ENCODE measurements at places on chromosomes 2 and 18.
A peak's percentile ranks its signal among the peaks of the same experiment; 100 is the strongest.

DNA sequence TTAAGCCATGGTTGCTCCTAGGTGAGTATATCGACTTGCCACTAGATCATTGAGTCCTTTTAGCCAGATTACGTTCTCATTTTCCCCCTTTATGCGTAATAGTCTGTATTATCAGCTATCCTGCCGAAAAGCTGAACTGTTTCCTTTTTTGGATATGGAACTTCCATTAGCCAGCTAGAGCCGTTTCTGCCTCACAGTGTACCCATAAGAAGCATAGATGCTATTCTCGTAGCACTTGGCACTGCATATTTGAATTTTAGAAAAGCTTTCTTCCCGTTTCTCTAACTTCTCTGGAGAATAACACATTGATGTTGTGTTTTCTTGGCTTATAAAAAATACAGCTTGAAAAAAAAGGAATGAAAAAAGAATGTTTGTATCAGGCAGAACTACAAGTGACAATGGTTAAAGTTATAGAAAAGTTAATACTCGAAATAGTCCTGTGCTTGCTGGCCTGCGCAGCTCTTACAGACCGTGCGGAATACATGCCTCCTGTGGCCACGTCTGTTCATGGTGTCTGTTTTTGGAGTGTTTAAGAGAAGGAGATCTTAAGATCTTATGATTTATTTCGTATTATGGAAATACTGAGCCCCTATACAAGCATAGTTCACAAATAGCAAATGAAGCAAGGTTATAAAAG is 710 bp downstream of the DUSP19 start:
- peak; percentile 51 for DNase-seq

- DNase-seq = no peak
Measured at GRCh38 chr18:62739911-62740310, 24.6 kb downstream of the PHLPP1 start.

DNA sequence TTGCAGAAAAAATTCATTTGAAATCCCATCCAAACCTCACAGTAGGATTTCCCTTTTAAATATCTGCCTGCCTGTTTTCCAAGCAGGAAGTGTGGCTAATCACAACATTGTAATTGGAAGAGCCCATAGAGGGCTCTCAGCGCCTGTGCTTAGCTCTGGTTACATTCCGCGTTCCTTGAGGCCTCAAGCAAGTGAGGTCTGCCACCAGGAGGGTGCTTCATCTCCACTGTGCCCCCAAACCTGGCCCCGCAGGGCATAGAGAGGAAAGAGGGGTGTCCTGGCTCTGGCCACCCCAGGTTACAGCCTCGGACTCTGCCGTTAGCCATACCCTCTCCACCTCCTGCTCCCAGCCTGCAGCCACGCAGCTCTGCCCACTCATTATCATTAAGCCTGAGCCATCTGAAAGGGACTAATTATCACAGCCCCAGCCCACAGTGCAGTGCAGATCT is 214.8 kb downstream of the SP3 start:
- DNase-seq = peak; percentile 45

DNA sequence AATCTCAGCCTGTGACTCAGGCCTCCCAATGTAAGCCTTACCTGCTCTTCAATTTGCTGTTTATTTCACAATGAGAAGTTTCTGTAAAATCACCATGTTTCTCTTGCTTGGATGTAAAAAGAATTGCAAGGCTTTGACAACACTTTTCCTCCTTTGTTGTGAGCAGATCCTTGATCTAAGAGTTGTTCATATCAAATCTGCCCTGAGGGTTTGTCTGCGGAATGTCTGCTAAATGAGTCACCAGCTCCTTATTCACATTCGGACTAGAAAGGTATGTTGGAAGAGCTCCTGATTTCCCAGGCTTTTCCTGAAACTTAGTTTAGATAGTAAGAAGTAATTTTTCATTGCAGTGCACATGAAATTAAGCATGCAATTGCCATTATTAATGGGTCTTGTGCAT is 268.2 kb upstream of the TCF4 start:
- DNase-seq = peak; percentile 97

DNA sequence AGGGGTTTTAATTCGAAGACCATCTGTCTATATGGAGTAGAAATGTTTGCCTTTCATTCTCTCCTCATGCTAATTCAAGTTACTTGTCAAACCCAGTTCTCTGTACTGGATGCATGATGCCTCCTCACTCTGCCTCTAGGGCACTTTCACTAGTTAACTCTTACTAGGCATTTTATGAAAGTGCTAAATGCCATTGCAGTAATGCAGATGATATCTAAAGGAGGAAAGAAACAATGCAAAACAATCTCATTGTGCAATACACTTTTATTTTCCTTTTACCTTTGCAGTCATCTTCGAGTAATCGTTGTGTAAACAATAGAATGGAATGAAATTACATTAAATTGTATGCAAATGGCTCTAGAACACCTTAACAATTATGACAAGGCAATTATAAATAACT is 293.6 kb downstream of the STK39 start:
- no peak for DNase-seq

- no peak for DNase-seq
Measured at GRCh38 chr2:52959801-52960200, 807.8 kb upstream of the CHAC2 start.

DNA sequence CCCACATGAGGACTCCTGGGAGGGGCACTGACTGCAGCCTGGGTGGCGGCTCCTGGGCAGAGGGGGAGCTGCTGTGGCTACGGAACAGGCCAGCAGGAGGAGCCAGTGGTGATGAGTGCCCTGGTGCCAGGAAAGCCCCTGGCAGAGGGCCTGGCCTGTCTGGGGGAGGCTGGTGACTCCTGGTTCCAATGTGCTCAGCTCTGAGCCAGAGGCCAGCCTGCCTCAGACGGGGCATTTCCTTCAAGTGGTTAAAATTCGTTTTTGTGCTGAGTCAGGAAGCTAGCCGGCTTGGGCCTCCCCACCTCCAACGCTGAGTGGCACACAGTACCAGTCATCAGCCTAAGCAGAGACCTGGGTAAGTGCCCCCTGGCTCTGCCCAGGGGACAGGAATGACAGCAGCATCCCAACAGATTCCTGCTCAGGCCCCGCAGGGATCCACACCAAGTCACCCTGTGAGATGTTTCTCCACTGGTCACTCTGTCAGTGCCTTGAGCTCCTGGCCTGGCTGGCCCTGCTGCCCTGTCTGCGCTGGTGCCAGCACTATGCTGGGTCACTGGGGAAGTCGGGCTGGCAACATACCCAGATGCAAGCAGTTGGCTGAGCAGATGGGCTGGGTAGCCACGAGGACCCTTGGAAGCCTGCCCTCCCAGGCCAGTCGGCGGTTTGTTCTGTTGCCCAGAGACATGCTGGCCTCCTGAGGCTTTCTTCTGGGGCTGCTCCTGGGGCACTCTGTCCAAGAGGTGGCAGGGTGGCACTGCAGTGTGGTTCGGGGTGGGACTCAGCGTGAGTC is 7.1 kb upstream of the KLF11 start:
- DNase-seq = peak; percentile 66

DNA sequence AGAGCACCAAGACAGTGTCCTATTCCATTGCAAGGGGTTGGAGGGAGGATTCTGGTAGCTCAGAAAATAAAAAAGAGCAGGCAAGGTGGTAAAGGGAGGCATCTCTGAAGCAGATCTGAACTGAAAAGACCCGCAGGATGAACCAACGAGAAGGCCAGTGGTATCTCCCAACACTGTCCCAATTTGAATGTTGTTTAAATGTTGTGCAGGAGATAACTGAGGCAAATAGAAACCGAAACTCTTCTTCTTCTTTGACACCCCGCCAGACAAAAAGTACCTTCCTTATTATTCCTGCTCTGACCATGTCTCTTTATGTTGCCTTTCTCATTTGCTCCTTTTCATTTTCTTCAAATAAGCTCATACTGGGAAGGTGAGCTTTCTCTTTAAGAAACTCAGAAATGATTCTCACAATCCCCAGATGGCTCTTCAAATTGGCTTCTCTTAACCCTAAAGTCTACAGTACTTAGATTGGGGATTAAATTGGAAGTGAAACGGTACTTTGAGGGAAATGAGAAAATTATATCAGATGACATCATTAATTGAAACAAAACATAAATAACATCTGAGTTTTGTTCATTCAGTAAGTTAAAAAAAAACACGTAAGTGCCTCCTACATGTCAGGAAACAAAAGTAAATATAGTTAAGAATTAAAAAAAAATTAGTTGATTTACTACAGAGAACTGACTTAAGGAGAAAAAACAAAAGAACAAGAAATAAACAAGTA is 143.6 kb downstream of the WDPCP start:
- no peak for DNase-seq

GRCh38 chr18:21546423-21546822 is 54.1 kb downstream of the ESCO1 start:
- no peak for DNase-seq

DNA sequence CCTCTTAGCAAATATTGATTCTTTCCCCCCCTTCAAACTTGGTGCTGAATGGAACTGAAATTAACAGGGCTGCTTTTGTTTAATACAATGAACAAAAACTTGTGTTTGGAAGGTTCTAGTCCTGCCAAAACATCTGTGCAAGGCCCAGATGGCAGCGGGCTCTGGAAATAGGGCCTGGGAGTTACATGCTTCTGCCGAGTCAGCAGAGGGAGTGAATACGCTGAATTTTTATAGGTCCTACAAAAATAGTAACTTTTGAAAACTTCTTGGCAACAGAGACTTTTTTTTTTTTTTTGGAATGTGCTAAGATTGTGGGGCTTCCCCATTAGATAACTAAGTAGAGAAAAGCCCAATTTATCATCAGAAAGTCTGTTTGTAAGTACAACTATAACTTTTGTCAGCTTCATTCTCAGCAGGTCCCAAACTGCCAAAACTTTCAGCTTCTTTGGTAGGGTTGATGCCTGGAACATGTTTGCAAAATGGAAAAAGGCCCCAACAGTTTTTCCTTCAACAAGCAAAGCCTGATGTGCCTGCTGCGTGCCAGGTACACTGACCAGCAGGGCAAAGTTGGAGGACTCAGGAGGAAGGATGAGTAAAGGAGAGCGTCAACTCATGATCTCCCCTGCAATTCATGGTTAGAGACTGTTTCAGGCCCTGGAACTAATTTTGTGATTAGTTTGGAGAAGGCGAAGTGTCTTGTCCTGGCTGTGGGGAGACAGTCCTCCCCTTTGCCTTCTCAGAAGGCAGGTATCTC is 45.1 kb upstream of the HDAC4 start:
- peak; percentile 19 for DNase-seq

DNA sequence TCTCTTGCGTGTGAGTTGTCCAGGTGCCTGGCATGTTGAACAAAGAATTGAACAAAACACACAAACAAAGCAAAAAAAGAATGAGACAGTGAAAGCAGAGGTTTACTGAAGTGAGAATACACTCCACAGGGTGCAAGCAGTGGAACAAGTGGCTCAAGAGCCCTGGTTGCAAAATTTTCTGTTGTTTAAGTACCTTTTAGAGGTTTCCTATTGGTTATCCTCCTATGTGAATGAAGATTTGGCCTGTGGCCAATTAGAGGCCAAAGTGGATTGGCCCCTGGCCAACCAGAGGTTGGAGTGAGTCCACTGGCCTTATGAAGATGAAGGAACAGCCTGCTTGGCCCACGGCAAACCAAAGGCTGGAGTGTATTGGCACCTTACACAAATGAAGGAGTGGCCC is 1188.5 kb upstream of the NRXN1 start:
- DNase-seq = no peak

- peak; percentile 83 for DNase-seq
Measured at GRCh38 chr2:39913648-39914461, 134.8 kb upstream of the THUMPD2 start.

DNA sequence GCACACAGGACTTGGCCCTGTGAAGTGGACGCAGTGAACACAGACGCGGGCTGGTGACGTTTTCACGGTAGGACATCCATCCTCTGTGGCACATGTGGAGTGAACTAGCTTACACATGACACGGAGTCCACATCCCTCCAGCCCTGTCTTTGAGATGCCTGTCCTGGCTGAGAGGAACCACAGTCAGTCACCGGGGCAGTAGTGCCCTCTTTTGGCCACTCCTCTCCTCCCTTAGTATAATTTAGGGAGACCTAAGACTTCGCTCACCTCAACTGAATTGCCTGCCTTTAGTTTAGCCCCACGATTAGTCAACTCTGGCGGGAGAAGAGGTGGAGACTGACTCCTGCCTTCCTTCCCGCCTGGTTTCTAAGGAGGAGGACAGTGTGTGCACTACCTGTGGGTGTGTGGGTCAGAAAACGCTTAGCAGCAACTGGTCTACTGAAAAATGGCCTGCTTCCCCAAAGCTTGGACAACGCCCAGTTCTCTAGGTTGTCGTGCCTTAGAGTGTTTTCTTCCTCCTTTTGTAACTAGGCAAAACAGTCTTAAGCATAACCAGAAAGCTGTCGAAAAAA is 70.6 kb downstream of the MBP start:
- DNase-seq = peak; percentile 16

- no peak for DNase-seq
Measured at GRCh38 chr2:122927710-122928557, 1097.2 kb upstream of the CNTNAP5 start.

GRCh38 chr2:219962801-219963200 is 335.4 kb downstream of the SLC4A3 start:
- DNase-seq = no peak

GRCh38 chr2:203951366-203951902 is 14.9 kb downstream of the ICOS start:
- no peak for DNase-seq

- DNase-seq = no peak
Measured at GRCh38 chr2:42085706-42086487, 38.1 kb downstream of the PKDCC start.

GRCh38 chr2:1751767-1752725 is 7.7 kb upstream of the PXDN start:
- DNase-seq = no peak

- DNase-seq = peak; percentile 20
Measured at GRCh38 chr2:165621086-165621560, 151.6 kb downstream of the CSRNP3 start.

DNA sequence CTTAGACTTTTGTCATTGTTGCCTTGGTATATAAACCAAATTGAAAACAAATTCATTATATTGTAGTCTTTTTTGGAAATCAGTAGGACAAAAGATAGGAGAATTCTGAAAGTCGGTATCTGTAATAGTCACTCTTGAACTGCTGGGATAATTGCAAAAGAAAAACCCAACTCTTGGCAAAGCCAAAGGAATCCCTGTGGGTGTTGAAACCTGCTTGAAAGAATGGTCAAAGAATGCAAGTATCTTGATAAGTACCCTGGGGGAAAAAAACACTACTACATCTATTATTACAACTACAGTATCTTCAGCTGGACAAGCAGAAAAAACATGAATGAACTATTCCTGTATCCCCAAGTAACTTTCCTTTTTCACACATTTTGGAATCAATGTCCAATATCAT is 7.3 kb upstream of the FAM237A start:
- DNase-seq = no peak

DNA sequence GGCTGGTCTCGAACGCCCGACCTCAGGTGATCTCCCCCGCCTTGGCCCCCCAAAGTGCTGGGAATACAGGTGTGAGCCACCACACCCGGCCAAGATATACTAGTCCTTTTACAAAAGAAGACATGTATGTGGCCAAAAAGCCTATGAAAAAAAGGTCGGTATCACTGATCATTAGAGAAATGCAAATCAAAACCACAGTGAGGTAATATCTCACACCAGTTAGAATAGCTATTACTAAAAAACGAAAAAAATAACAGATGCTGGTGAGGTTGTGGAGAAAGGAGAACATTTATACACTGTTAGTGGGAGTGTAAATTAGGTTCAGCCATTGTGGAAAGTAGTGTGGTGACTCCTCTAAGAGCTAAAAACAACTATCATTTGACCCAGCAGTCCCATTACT is 26.4 kb downstream of the KLHL23 start:
- DNase-seq = no peak

- DNase-seq = no peak
Measured at GRCh38 chr2:18837240-18837639, 247.9 kb upstream of the NT5C1B start.

GRCh38 chr2:180675170-180675569 is 305.2 kb upstream of the UBE2E3 start:
- DNase-seq = no peak

GRCh38 chr2:155643056-155643775 is 689.3 kb downstream of the NR4A2 start:
- DNase-seq = no peak
